ENCODE measurements at places on chromosomes 16 and 17.

DNA sequence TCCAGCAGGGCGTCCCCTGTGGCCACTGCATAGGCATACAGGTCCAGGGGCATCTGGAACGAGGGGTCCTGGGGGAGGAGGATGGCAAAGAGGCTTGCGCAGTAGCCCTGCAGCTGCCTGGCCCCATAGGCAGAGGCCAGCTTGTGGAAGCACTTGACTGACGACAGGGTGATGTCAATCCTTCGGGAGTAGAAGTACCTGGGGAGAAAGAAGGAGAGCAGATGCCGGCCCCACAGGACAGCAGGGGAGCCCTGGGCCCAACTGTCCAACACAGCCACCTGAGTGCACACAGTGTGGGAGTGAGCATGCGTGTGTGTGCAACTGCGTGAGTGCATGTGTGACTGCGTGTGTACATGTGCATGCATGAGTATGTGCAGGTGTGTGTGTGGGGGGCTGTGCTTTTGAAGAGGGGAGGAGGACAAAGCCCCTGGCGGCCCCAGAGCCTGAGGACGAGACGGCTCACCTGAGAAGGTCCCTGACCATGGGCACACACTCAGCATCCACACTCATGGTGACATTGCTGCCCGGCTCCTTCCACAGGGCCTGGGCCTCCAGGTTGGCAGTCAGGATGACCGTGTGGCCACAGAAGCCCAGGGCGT lies 7.1 kb downstream of the LGALS3BP start:
- DNase-seq, result no peak

- no peak for DNase-seq
Observed at GRCh38 chr17:18028114-18028951, 10.6 kb downstream of the ATPAF2 start.

DNA sequence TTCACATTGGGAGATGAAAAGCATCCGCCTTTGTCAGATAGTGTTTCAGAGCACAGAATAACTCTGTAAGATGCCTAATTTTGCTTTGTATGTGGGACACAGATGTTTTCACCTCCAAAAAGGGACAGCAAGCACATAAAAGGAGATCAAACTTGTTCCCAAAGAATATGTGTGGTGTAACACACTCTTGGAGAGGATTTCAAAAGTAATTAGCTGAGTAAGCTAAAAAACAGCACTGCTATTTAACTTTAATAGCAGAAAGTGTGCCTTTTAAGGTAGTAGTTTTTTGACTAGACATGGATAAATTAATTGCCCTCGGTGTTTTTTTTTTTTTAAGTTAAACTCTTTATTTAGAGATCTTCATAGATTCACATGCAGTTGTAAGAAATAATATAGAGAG lies 65.2 kb downstream of the COX10 start:
- DNase-seq, result no peak

DNA sequence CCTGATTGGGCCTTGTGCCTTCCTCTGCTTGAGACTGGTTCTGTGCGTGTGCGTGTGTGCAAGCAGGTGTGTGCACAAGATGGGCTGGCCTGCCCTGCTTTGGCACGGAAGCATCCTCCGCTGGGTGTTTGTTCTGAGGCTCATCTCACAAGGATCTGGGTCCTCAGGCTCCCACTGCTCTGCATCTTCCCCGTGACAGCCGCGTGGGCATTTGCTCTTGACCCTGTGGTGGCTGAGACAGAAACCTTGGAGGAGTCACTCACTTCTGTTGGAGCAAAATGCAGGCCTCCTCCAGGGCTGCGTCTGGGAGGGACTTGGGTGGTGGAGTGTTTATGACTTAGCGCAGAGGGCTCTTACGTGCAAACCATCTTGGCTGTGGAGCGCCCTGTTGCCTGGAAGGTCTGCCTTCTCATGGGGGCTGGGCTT lies 119.2 kb downstream of the RPTOR start:
- DNase-seq, result no peak

DNA sequence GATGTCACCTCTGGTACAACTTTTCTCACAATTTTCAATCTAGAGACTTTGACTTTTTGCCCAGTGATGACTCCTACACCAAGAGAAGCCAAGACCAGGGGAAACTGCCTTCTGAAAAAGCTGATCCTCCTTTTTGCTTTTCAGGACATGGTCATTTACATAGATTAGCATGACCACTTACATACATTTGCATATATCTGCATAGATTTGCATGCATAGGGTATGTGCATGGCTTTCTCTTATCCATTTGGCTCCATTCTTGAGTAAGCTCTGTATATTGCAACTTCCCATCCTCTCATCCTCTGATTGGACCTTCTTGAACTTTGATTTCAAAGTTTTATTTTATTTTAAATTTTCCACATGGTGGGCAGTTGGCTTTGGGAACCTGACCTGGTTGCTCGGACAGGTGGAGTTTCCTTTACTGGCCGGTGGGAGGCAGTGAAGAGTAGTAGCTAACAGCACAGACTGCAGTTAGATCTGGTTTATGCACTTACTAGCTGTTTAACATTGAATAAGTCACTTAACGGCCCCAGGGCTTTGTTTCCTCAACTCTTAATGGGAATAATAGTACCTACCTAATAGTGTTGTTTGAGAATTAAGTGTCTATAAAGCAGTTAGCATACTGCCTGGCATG lies 92.9 kb downstream of the GPR139 start:
- no peak for DNase-seq

Measured in amniotic stem cell (primary cell).